CD8-positive, alpha-beta memory T cell (primary cell): ENCODE measurements at places on chromosomes 2 and 18.

GRCh38 chr2:16227811-16228462 is 287.6 kb downstream of the MYCN start:
- DNase-seq = no peak

DNA sequence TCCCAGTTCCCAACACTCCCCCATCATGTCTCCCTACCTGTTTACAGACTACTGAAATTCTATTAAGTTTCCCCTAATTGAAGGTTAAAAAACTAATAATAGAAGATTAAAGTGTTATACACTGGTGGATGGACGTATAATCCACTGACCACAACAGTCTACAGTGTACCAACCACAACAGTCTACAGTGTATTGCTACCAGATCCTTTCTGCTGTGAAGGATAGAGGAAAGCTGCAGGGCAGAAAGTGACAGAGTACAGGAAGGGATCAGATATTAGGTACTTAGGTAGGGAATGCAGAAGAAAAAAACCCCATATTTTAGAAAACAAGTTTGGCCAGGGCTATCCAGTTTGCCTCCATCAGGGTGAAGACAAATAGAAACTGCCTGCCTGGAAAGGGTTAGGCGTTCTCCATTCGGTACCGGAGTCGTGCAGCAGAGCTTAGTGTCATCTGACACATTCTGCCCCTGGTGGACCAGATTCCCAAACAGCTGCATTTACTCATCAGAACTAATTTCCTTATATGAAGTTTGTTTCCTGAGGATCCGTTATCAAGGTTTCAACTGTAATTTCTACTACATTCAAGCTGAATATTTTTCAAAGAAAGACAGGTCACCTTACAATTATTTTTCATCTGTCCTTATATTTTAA is 49.9 kb downstream of the KLF7 start:
- no peak for DNase-seq

DNA sequence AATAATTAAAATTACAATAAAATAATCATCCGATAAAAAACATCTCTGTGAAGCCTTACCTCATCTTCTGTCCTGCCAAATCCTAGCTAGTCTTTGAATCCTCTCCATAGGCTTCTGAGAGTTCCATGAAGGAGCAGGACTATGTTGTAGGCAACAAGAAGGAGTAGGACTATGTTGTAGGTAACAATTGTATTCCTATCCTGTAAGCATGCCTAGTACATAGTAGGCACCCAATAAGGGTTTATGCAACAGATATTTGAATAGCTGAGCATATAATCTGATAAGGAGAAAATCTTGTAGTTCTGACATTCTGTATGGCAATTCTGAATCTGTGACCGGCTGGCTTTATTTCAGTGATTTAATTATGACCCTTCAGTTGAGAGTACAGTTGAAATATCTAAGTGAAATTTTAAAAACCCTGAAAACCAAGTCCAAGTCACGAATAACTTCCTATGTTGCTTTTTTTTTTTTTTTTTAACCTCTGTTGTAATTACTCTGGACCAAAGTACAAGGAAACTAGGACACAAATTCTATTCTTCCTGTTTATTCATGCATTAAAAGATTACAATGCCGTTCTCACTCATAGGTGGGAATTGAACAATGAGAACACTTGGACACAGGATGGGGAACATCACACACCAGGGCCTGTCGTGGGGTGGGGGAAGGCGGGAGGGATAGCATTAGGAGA is 27.8 kb downstream of the VWA3B start:
- no peak for DNase-seq

- DNase-seq = peak; percentile 48
These were observed 38.7 kb downstream of the PKDCC start for GRCh38 chr2:42086500-42086953.

- DNase-seq = no peak
These were observed 67.5 kb upstream of the FOSL2 start for GRCh38 chr2:28325173-28325566.

DNA sequence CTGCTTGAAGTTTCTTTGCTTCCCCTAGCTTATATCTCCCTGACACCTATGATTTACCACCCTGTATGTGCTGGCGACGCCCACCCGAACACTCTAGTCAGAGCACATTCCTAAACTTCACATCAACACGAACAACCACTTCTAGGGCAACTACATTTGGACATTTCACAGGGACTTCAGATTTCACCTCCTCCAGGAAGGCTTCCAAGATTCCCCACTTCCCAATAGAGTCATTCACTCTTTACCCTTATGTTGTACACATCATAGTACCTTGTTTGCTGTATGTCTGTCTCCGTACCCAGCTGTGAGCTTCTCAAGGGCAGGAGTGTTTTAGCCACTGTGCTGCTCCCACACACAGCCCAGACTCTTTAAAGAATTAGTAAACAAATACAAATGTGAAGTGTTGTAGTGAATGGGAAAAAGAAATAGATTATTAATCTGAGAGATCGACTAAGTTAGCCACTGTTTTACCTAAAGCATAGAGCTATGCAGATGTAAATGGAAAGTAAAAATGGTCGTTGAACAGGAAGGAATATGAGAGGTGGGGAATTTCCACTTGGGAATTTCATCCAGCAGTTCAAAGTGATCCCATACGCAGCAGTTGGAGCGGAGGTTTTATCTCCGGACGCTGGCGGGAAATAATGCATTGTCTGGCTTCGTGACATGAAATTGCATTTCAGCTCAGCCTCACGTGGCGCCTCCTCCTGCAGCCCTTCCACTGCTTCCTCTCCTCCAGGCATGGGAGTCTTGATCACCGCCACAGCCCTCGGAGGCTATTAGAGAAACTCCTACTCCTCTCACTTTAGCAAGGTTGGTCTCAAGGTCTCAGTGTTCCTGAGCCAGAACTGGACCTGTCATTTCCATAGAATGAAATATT is 233.4 kb upstream of the COPS8 start:
- no peak for DNase-seq

DNA sequence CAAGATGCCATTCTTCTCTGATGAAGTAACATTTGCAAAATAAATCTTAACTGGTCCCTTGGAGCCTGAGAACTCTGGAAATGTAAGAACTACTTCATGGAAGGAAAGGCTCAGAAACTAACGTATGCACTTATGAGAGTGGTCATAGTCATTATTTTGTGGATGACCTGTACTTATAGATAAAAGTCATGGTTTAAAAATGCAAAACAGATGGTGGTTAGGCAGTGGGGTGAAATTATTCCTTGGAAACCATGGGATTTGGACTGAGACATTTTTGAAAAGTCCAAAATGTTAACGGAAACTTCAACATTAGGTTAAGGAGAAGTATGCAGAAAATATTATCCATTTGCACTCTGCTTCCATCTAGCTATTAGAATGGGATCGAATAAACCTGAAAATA is 223.0 kb downstream of the ICOS start:
- DNase-seq = no peak

DNA sequence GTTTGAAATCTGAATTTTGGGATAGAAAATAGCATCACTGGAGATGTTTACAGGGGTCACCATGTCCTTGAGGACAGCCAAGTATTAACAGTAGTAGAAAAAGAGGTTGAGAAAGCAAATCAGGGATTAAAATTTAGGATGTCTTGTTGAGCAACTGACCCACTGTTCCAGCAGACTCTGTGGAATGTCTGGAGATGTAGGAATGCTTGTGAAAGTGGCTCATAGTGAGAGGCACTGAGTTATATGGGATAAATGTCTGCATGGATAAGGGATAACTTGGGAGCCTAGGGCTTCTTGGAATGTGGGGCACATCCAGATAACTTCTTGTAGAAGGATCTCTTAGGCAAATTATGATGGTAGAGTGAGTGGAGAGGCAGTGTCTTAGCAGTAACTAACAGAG is 495.0 kb downstream of the TMX3 start:
- DNase-seq = no peak
